ENCODE measurements at places on chromosomes 16 and 17.

GRCh38 chr16:77002644-77003043 lies 188.3 kb upstream of the MON1B start:
- no peak for DNase-seq

DNA sequence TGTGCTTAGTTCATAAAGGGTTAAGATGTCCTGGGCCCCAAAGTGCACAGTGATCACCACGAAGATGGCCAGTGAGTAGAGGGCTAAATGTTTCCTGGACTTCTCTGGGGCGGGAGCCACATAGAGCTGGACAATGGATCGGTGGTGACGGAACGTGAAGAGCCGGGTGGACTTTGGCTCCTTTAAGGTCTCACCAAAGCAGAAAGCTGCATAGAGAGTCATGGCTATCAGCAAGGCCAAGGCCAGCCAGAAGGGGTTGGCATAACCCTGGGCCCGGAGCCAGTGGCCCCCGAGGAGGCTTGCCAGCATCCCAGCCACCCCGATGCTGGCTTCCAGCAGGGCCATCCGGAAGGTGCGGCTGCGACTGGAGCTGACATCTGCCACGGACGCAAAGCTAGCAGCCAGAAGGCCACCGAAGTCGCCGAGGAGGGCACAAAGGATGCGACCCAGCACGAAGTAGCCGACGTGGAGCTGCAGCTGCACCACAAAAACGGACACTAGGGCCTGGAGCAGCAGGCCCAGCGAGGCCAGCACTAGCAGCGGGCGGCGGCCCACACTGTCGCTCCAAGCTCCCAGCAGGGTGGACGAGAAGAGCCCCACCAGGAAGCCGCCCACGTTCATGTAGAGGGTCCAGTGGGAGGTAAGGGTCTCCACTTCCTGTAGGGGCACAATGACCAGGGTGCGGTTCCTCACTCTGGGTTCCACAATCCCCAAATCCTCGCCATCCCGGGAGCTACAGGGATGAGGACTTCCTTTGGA lies 1.0 kb downstream of the SLC46A1 start:
- DNase-seq: no peak

DNA sequence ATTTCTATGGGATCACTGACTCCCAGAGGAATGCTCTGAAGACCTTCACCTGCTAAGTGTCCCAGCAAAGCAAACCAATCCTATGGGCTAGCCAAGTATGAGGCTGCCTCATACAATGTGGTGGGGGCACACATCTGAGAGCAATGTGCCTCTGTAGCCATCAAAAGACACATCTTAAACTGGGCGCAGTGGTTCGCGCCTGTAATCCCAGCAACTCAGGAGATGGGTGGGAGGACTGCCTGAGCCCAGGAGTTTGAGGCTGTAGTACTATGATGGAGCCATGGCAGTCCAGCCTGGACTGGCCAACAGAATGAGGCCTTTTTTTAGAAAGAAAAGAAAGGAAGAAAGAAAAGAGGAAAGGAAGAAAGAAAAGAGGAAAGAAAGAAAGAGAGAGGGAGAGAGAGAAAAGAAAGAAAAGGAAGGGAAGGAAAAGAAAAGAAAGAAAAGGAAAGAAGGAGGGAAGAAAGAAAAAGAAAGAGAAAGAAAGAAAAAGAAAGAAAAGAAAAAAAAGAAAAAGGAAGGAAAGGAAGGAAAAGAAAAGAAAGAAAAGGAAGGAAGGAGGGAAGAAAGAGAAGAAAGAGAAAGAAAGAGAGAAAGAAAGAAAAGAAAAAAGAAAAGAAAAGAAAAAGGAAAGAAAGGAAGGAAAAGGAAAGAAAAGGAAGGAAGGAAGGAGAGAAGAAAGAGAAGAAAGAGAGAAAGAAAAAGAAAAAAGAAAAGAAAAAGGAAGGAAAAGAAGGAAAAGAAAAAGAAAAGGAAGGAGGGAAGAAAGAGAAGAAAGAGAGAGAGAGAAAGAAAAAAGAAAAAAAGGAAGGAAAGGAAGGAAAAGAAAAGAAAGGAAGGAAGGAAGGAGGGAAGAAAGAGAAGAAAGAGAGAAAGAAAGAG lies 430.3 kb downstream of the SLC39A11 start:
- DNase-seq: no peak

GRCh38 chr16:17277981-17278381 lies 192.8 kb downstream of the XYLT1 start:
- DNase-seq: no peak

Measured in activated CD8-positive, alpha-beta memory T cell treated with anti-CD3 and anti-CD28 coated beads for 4 hours (primary cell).